Trophoblast cell (in vitro differentiated cells and primary cell): ENCODE measurements at places on chromosomes 3 and 15.

DNA sequence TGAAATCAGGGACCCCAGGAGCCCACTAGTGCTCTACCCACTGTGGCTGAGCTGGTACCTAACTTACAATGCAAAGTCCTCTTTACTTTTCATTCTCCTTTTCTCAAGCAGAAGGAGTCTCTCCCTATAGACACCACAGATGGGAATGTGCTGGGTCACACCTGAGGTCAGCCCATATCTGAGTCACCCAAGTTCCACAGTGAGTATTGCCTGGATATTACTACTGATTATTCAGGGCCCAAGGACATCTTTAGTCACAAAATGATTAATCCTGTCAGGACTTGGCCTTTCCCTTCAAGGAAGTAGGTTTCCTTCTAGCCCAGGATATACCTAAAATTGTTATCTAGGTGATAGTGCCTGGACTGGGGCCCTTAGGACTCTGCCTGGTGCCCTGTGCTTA lies 1305.2 kb downstream of the SI start:
- no peaks in the 10 kb centered on the region for H3K27me3 ChIP-seq
- no peak overlapping the region for H3K27ac ChIP-seq
- no peak overlapping the region for H3K4me3 ChIP-seq
- no peaks in the 10 kb centered on the region for H3K4me1 ChIP-seq

DNA sequence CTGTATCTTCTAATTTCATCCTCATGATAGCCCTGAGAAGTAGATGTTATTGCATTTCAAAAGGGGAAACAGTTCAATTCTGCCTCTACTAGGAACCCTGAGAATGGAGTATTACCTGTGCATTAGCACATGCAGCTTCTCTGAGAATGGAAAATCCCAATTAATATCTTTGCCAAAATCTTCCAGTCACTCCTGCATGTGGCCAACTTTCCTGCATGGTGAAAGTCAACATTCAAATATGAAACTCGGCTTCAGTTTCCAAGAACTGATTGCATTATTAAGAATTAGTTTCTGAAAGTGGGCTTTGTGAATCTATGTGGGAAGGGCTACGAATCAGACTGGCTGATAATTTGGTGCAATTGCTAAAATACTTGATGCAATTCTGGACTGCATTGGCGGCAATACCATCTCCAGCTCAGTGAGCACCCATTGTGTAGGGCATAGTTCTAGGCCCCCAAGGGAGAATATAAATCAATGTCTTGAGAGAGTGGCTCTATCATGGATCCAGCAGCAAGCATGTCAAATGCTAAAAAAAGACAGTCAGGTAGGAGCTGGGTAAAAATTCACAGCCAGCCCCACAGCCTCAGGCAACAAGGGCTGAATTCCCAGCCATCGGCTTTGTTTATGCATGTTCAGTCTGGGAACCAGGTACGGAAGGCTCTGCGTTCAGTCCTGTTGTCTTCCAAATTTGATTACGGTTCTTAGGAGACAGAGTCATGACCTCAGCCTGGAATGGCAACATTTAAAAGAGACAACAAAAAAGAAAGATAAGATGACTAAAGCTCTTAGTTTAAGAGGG lies 18.8 kb upstream of the BCL6 start:
- no peaks in the 10 kb centered on the region for H3K27me3 ChIP-seq
- no peaks in the 10 kb centered on the region for H3K36me3 ChIP-seq
- no peak overlapping the region for H3K4me3 ChIP-seq
- DNase-seq = peak; percentile 45

- H3K27ac ChIP-seq = no peak overlapping the region
- DNase-seq = no peak
- H3K27me3 ChIP-seq = no peaks in the 10 kb centered on the region
- no peaks in the 10 kb centered on the region for H3K36me3 ChIP-seq
- H3K4me3 ChIP-seq = no peak overlapping the region
Observed at GRCh38 chr15:82081914-82082762, 36.3 kb upstream of the MEX3B start.

- H3K27ac ChIP-seq = no peak overlapping the region
- no peak for DNase-seq
- no peak overlapping the region for H3K4me3 ChIP-seq
- no peaks in the 10 kb centered on the region for H3K36me3 ChIP-seq
- peaks cover 2% of the 10 kb centered on the region for H3K27me3 ChIP-seq
Observed at GRCh38 chr3:64443546-64444381, 218.5 kb upstream of the PRICKLE2 start.

- no peak overlapping the region for H3K27ac ChIP-seq
- peaks cover 1% of the 10 kb centered on the region for H3K4me1 ChIP-seq
- H3K27me3 ChIP-seq = no peaks in the 10 kb centered on the region
- H3K4me3 ChIP-seq = no peak overlapping the region
- peak; percentile 67 for DNase-seq
Observed at GRCh38 chr3:15453501-15453900, 26.1 kb downstream of the EAF1 start.

- no peaks in the 10 kb centered on the region for H3K27me3 ChIP-seq
- no peak for DNase-seq
- no peak overlapping the region for H3K27ac ChIP-seq
- peaks cover 12% of the 10 kb centered on the region for H3K4me1 ChIP-seq
Observed at GRCh38 chr15:80999623-81000036, 1.1 kb upstream of the TLNRD1 start.

- H3K27ac ChIP-seq = no peak overlapping the region
- H3K4me3 ChIP-seq = no peak overlapping the region
- H3K36me3 ChIP-seq = no peaks in the 10 kb centered on the region
- H3K27me3 ChIP-seq = no peaks in the 10 kb centered on the region
- no peak for DNase-seq
- no peaks in the 10 kb centered on the region for H3K4me1 ChIP-seq
Observed at GRCh38 chr3:175274056-175274455, 414.9 kb downstream of the NAALADL2 start.

GRCh38 chr15:87747087-87747486 lies 509.5 kb downstream of the NTRK3 start:
- no peak overlapping the region for H3K27ac ChIP-seq

DNA sequence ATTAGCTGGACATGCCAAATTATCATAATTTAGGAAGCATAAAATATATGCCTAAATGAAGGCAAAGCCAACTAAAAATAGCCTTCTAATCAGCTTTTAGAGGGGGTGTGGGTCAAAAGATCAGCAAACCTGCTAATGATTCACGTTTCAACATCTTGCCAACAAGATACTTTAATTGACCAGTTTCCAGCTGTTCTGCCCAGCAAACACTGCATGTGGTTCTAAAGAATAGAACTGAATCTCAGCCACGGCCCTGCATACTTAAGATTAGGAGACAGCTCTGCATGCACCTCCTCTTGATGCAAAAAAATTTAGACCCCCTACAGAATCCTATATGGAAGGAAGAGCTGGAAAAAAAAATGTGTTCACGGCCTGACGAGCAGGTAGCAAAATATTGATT lies 500.5 kb downstream of the TBL1XR1 start:
- DNase-seq = no peak
- no peak overlapping the region for H3K4me3 ChIP-seq

DNA sequence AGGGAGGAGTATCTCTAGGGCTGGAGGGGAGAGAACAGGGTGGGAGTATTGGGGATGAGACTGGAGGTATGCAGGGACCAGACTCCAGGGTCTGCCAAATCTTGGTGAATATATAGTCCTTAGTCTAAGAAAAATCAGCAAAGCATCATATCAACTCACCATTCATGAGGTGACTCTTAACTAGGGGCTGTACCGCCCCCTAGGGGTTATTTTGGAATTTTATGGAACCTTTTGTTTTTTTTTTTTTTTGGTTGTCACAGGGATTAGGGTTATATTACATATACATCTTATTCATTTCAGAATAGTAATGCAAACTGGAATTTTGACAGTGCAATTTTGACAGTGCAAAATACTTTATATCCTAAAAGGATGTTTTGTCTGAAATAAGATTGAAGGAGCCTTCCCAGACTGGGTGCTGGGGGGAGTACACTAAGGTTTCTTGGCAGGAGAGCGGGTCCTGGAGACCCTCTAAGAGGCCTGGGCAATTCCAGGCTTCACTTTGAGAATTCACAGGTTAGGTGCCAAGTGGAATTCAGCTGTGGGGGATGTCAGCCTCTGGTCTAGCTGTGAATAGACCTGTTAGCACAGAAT lies 7.5 kb downstream of the CMTM7 start:
- DNase-seq = peak; percentile 86
- H3K4me1 ChIP-seq = peaks cover 2% of the 10 kb centered on the region
- no peak overlapping the region for H3K27ac ChIP-seq

DNA sequence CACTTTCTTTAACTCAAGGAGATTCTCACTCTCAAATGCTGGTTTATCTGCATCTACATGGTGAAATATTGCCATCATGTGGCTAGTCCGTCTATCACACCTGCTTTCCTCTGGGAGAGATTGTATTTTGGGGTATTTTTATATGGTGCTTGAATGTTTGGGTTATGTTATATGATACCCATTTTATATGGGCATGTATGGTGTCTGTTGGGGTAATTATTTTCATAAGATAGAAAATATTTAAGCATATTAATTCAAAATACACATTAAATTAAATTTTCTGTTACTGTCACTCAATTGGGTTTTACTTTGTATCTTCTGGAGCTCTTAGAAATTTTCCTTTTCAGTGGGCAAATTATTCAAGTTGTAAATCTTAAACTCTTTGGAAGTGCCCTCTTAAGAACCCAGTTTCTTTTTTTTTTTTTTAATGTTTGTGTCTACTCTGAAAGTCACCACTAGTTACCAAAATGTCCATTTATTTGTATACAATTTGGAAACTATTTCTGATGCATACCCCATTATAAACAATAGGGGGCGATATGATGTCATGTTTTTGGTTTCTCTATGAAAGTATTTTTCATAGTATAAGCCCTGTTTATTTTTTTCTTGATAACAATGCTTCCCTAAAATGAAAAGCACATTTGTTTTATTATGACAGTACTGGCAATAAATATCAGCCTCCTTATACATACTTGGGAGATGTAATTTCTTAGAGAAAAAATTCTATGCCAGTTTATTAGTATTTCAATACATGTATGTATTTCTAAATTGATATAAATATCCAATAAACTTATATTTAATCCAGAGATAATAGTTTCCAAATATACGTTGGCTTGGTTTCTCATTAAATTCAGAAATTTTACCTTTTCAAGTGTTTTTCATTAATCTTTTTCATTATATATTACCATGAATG lies 36.1 kb upstream of the PLSCR5 start:
- H3K27me3 ChIP-seq = no peaks in the 10 kb centered on the region
- H3K4me3 ChIP-seq = no peak overlapping the region
- no peaks in the 10 kb centered on the region for H3K36me3 ChIP-seq
- H3K27ac ChIP-seq = no peak overlapping the region
- no peaks in the 10 kb centered on the region for H3K4me1 ChIP-seq

GRCh38 chr3:160069986-160070385 lies 81.4 kb downstream of the IL12A start:
- no peak for DNase-seq
- H3K4me1 ChIP-seq = no peaks in the 10 kb centered on the region
- no peaks in the 10 kb centered on the region for H3K36me3 ChIP-seq
- H3K27me3 ChIP-seq = peaks cover 2% of the 10 kb centered on the region

DNA sequence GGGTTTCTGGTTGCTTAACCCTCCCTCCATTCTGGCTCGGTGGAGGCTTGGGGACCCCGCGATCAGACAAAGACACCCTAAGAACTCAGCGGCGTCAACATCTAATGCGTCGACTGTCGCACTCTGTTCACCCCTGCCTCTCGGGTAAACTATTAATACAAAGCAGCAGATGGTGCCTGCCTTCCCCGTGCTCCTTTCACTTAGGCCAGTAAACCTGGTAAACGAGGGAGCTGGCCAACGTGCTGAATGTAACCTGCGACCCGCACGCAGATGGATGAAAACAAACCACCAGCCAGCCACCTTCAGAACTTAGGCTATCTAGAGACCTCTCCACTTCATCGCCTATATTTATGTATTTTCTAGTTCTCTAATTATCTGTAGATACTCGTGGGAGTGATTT lies 848 bp upstream of the CADPS start:
- H3K4me3 ChIP-seq = no peak overlapping the region
- no peaks in the 10 kb centered on the region for H3K36me3 ChIP-seq
- H3K27me3 ChIP-seq = peaks cover 16% of the 10 kb centered on the region
- peaks cover 16% of the 10 kb centered on the region for H3K4me1 ChIP-seq

DNA sequence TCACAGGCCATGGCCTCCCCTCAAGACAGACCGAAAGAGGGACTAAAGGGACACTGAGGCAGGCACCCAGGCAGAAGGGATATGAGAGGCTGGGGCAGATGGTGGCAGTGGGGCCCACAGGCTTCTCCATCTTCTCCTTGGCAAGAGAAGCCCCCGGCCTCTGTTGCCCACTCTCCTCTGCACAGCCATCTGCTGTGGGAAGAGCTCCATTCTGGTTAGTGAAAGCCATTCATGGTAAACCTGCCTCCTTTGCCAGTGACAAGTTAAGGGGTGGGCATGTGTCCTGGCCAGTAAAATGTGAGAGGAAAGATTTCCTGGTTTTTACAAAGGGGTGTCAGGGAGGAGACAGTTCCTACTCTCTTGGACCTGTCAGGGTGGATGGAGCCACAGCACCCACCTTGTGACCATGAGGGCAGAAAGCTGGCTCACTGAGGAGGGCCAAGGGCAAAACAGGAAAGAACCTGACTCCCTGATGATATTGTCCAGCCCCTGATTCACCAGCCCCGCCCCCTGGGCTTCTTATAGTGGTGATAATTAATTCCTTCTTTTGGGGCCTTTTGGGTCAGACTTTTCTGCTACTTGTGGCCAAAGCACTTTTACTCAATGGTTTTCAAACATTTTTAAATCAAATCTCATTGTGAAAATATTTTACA lies 130.4 kb upstream of the SMAD3 start:
- peaks cover 21% of the 10 kb centered on the region for H3K4me1 ChIP-seq
- DNase-seq = no peak
- H3K27ac ChIP-seq = no peak overlapping the region

DNA sequence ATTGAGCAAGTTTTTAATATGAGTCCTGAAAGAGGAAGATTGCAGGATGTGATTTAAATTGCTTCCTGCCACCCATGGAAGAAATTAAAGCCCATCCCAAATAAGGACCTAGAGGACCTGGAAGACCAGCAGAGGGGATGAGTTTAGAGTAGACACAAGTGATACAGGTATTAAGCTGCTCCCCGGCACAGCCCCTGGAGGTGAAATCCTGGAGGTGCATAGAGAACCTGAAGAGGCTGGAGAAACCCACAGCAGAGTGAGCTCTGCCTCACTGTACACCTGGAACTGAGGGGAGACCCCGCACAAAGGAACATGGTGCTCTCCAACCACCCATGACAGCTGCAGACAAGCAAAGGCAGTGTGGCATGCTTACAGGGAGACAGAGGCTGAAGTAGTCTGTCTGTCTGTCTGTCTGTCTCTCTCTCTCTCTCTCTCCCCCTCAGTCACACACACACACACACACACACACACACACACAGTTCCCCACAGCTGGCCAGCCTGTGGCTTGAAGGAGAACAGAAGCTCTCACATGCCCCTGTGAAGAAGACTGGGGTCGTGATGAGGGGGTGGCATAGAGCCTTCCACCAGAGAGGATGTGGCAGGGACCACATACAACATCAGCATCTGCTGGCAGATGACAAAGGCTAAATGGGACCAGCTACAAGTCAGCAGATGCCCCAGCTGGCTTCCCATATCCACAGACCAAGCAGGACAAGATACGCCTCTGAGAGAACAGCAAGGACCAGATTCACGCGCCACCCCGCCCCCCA lies 38.1 kb downstream of the FSIP1 start:
- H3K36me3 ChIP-seq = no peaks in the 10 kb centered on the region
- no peaks in the 10 kb centered on the region for H3K27me3 ChIP-seq
- H3K4me1 ChIP-seq = no peaks in the 10 kb centered on the region
- no peak overlapping the region for H3K4me3 ChIP-seq
- no peak for DNase-seq

- H3K4me1 ChIP-seq = no peaks in the 10 kb centered on the region
- DNase-seq = no peak
- no peaks in the 10 kb centered on the region for H3K36me3 ChIP-seq
- no peak overlapping the region for H3K4me3 ChIP-seq
- H3K27ac ChIP-seq = no peak overlapping the region
Observed at GRCh38 chr3:180246688-180247195, 210.0 kb upstream of the PEX5L start.
